ENCODE measurements at places on chromosomes 2 and 18.
A peak's percentile ranks its signal among the peaks of the same experiment; 100 is the strongest.

DNA sequence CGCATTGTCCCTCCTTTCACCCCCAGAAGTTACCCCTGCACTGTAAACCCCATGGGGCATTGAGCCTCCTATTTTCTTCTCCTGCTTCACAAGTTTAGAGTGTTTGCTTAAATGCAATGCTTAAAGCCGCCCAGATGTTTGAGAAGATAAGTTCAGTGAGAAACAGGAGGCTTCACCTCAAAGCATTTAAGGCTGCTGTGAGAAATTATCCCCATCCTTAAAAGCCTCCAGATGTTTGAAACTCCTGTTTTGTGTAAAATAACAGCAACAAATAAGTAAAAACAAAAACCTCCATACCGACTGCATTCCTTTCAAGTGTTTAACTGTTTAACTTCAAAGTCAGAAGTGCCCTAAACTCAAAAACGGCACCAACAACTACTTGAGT, 81.8 kb downstream of the RTP5 start:
- DNase-seq: no peak

GRCh38 chr2:10159086-10159485, 36.5 kb downstream of the RRM2 start:
- no peak for DNase-seq

- DNase-seq: no peak
Measured at GRCh38 chr2:150485871-150486538, 1.5 kb downstream of the RND3 start.

DNA sequence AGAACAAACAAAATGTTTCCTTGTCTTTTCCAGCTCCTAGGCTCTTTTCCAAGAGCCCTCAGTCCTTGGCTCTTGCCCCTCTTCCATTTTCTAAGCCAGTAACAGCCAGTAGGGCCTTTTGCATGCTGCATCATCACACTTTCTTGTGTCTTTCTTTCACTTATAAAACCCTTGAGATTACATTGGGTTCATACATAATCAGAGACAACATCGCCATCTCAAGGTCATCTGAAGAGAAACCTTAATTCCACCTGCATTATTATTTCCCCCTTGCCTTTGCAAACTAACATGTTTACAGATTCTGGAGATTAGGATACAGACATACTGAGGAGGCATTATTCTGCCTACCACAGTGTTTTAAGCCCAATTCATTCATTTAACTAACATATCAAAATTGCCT, 697.3 kb downstream of the TRIB2 start:
- DNase-seq: no peak

GRCh38 chr2:61176755-61177726, 15.1 kb downstream of the C2orf74 start:
- DNase-seq: peak; percentile 90

DNA sequence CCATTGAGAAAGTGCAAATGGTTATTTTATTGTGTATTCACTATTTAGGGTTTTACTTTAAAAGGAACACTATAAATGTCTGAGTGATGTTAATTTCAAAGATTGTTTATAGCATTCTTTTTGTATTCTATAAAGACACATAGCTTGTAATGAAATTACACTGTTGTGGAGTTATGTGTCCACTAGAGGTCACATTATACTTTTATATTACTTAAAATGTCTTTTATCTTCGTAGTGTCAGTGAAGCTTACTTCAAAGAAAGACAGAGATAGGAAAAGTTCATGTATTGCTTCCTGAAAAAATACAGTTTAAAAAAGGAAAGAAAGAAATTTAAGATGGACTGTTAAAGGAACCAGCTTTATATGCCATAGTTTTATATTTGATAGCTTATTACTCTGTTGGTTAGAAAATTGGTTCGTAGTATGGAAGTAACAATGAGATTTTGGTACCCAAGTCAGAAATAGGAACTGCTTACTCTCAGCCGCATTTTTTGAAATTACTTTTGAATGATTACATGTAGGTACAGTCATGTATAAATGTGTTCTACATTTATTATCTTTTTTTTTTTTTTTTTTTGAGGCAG, 20.5 kb downstream of the APLF start:
- no peak for DNase-seq

GRCh38 chr2:16525265-16525887, 140.3 kb downstream of the CYRIA start:
- DNase-seq: no peak

DNA sequence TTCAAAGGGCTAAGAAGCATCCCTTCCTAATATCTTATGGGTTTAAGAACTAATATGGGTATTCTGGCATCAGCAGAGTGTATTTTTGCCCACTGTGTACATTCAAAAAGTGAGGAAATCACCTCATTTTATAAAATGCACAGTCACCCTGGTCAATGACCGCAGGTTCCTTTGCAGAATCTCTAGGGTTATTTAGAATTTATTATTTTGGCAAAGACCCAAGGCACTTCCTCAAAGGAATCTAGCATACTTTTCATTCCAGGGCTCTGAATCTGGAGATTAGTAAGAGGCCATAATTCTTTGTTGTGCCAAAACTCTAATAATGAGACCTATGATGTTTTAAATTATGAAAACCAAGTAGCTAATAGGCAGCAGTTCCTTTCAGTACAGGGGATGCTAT, 27.2 kb upstream of the CDH2 start:
- DNase-seq: no peak

DNA sequence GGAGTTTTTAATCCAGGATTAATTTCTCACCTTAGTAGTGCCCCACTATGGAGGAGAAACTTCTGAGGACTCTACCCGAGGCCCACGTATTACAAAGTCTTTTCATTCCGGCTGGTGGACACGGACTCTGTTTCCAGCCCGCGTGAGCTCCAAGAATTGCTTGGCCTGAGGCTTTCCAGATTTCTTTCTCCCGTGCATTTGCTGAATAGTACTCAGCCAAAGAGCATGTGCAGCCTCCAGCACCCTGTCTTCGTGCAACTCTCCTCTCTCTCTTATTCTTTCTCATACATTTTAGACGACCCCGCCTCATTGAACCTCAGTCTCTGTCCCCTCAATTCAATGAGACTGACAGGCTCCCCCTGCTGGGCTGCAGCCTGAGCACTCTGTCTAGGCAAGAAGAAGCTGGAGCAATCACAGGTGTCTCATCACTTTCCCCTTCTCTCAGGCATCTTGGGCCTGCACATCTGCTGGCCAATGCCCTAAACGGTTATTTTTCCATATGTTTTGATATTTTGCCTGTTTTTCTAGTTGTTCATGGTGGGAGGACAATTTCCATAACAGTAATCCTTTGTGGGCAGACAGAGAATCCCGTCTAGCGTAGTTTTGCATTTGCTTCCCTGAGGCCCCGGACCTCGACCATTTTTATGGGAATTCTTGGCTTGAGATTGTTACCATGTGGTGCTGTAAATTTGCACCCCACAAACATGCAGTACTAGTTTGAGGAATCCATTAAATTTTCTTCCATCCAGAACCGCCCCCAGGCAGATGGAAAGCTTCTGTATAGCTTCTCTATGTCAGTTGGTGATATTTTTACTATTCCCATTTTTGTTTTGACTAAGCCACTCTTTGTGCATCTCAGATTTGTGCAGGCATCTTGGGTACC, 50.1 kb upstream of the LPIN2 start:
- peak; percentile 59 for DNase-seq

Data from activated T-cell treated with anti-CD3 and anti-CD28 coated beads for 4 hours (primary cell).